ENCODE measurements at places on chromosomes 1 and 21. TPM values are rescaled to one million over a fixed set of nuclear protein-coding genes. Genes with fewer than 3 reads are reported as not detected.
A peak's percentile ranks its signal among the peaks of the same experiment; 100 is the strongest.

Gene FNDC10
- total RNA-seq: 0.52 TPM

DNA sequence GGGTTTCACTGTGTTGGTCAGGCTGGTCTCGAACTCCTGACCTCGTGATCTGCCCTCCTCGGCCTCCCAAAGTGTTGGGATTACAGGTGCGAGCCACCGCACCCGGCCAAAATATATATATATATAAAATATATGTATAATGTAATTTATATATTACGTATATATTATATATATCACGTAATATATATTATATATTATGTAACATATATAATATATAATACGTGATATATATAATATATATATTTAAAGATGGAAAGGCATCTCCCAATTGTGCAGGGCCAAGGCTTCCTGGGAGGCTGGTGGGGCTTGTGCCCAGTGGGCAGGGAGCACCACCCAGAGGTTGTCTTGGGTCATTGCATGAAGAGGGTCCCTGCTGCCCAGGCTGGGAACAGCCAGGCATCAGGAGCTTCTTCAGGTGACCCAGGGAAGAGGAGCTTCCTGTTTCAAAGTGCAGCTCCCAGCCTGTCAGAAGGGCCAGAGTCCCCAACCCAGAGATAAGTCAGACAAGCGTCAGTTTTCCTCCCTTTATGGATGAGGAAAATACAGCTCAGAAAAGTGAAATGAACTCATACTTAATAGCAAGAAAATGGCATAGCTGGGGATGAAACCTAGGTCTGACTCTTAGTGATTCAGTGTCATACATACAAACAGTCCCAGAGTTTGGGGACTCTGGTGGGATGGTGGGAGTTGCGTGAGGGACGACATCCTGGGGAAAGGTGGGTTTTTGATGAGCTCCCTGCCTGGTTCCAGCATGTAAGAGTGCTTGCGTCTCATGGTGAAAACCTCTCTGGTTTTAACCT is 12.0 kb downstream of the UBE2Q1 start:
- DNase-seq: peak; percentile 46

Gene CELF3
- not detected for total RNA-seq

GRCh38 chr1:204541626-204542025 is 25.4 kb downstream of the MDM4 start:
- no peak for DNase-seq

DNA sequence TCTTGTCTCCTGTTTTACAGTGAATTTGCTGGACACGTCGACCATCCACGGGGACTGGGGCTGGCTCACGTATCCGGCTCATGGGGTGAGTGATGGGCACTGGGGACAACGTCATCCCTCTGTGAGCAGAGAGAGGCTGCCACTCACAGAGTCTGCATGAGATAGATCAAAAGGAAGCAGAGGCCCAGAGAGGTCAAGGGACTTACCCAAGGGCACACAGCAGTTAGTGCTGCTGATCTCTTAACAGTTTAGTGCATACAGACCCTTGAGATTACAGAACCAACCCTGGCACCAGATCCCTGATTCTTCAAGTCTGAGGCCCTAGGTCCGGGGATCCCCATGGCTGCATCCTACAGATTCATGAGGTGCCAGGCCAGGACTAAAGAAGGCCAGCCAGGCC is 6.0 kb downstream of the EPHA8 start:
- no peak for DNase-seq

GRCh38 chr1:228448372-228448771 is 31.7 kb upstream of the TRIM17 start:
- DNase-seq: no peak

DNA sequence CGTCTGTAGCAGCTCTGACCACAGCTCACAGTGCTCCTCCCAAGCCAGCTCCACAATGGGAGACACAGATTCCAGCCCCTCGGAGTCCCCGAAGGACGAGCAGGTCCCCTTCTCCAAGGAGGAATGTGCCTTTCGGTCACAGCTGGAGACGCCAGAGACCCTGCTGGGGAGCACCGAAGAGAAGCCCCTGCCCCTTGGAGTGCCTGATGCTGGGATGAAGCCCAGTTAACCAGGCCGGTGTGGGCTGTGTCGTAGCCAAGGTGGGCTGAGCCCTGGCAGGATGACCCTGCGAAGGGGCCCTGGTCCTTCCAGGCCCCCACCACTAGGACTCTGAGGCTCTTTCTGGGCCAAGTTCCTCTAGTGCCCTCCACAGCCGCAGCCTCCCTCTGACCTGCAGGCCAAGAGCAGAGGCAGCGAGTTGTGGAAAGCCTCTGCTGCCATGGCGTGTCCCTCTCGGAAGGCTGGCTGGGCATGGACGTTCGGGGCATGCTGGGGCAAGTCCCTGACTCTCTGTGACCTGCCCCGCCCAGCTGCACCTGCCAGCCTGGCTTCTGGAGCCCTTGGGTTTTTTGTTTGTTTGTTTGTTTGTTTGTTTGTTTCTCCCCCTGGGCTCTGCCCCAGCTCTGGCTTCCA is 22.9 kb upstream of the VPS13D start:
- no peak for DNase-seq

DNA sequence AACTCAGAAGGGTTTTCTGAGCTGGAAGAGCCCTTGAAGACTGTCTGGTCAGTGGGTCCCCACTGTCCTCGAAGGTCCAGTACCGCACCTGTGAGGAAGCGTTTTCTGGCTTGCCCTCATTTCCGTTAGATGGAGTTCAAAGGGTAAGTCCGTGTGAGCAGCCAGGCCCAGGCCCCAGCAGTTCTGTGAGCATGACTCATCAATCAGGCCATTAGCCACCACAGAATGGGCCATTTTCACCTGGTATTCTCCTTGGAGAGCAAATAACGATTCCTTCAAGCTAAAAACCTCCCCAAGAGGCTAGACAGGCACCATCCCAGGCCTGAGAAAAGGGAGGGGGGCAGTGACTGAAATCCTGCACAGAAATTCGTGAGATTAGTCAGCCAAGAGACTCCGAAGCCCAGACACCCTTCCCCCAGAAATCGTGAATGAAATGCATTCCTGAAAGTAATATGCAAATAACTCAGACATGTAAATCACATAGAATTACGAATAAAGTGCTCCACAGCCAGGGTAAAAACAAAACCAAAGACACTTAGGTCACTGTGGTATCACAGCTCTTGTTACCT is 66.0 kb downstream of the BCAR3 start:
- peak; percentile 90 for DNase-seq
